Right atrium auricular region (tissue), 2 donors: ENCODE measurements at places on chromosomes 2 and 18.

- H3K4me1 ChIP-seq = no peaks in the 10 kb centered on the region
- H3K27me3 ChIP-seq = no peaks in the 10 kb centered on the region
- DNase-seq = no peak
- no peak overlapping the region for H3K27ac ChIP-seq
Measured at GRCh38 chr2:15527074-15527739, 33.9 kb downstream of the NBAS start.

DNA sequence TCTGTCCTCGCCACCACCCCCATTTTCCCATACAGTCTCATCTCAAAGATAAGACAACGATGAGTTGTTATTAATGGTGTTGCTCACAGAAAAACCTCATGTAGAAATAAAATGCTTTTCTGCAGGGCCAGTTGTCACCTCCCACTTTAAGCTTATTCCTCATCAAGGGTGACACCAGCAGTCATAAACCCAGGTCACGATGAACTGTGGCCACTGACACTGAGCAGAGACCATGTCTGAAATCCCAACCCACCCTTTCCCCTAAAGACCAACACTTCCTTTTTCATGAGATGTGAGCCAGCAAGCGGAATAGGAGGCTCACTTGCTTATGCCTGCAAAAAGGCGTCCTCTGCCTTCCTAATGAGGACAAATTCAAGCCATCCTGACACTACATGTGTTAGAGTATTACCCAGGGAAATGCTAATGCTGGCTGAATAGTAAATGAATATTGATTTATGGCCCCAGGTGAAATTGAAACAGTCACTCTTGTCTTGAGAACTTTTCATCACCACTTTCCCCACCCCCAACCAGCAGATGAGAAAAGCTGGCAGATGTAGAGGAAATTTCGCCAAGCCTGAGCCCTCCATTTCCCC lies 228.4 kb downstream of the MGAT5 start:
- H3K4me1 ChIP-seq = no peaks in the 10 kb centered on the region
- no peaks in the 10 kb centered on the region for H3K27me3 ChIP-seq
- H3K27ac ChIP-seq = no peak overlapping the region
- no peak overlapping the region for H3K4me3 ChIP-seq

- no peaks in the 10 kb centered on the region for H3K4me1 ChIP-seq
- H3K4me3 ChIP-seq = no peak overlapping the region
- no peak for DNase-seq
Measured at GRCh38 chr2:46050489-46050888, 246.7 kb upstream of the EPAS1 start.

DNA sequence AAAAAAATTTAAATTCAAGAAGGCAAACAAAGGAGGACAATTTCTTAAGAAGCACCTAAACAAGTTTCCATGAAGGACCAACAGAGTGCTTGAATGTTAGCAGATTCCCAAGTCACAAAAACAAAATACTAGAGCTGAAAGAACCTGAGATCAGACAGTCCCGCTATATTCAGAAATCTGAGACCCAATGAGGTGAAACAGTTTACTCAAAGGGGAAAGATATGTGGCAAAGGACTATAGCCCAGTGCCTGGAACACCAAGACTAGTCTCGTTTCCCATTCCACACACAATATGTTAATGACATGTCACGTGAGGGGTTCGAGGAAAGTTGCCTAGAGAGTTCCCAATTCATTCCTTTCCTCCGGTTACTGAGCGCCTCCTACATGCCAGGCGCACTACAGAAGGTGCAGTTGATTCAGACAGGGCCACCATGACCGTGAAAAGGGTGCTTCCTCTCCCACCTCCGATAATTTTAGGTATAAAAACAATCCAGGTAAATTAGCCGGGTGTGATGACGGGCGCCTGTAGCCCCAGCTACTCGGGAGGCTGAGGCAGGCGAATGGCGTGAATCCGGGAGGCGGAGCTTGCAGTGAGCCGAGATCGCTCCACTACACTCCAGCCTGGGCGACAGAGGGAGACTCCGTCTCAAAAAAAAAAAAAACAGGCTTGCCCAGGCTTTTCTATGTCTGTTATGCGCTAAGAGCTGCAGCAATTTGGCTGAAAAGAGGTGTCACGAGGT lies 617 bp downstream of the SRBD1 start:
- H3K4me3 ChIP-seq = peak overlapping the region; percentile 68
- no peaks in the 10 kb centered on the region for H3K36me3 ChIP-seq

DNA sequence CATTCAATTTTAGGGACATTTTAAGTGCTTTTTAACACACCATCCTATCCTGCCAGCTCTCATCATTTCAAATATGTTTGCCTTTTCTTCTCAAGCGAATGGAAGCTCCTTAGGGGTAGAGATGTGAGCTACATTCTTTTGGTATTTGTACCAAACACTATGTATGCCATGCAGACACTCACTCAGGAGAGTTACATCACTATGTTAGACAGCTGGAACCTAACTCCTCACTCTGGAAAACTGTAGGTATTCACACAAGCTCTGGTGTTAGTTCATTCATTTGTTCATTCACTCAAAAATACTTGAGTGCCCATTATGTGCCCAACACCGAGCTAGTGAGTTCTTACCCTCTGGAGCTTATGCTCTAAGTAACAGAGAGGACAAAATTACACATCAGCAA lies 26.4 kb upstream of the RNU4ATAC start:
- H3K27ac ChIP-seq = no peak overlapping the region
- H3K36me3 ChIP-seq = peaks cover 34% of the 10 kb centered on the region
- H3K4me3 ChIP-seq = no peak overlapping the region

DNA sequence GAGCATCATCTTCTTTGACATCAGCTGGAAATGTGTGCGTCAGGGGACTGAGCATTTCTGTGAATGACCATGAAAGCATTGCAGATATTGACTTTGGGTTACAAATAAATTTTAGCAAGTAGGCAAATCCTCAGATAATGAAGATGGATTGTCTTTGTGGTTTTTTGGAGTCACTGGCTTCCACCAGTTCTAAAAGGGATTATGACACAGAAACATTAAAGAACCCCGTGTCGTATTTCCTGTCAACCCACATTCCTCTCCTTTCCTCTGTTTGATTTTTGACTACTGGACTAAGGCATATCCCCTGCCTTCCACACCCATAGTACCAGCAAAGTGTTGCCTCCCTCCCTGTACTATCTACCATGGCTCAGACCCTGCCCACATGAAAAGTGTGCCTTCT lies 268.1 kb downstream of the MYO3B start:
- no peak overlapping the region for H3K27ac ChIP-seq
- H3K27me3 ChIP-seq = no peaks in the 10 kb centered on the region
- H3K36me3 ChIP-seq = no peaks in the 10 kb centered on the region
- no peak for DNase-seq
- no peak overlapping the region for H3K4me3 ChIP-seq

DNA sequence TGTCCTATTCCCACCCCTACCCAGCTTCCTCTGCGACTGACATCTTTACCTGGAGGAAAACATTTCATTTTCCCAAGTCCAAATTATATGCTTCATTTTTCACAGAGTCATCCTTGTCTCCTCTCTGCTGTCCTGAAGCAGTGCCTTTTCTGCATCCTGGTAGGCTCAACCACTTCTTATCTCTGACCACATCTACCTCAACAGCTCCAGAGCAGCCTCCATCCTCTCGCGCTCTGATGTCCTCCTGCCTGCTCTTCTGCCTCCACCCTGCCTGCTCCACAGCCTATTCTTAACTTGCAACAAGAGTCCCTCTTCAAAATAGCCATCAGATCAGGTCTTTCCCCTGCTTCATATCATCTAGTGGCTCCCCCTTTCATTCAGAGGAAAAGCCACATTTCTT lies 457.1 kb downstream of the PARD3B start:
- no peaks in the 10 kb centered on the region for H3K27me3 ChIP-seq
- H3K36me3 ChIP-seq = no peaks in the 10 kb centered on the region
- no peak overlapping the region for H3K27ac ChIP-seq
- H3K4me1 ChIP-seq = no peaks in the 10 kb centered on the region

DNA sequence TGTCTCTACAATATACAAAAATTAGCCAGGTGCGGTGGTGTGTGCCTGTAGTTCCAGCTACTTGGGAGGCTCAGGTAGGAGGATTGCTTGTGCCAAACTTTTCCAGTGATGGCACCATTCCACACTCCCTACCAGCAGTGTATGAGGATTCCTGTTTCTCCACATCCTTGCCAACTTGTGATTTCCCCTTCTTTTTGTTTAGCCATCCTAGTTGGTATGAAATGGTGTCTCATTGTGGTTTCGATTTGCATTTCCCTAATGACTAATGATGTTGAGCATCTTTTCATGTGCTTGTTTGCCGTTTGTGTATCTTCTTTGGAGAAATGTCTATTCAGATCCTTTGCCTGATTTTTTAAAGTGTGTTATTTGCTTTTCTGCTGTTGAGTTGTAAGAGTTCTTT lies 41.0 kb downstream of the EPB41L5 start:
- no peaks in the 10 kb centered on the region for H3K4me1 ChIP-seq
- H3K4me3 ChIP-seq = no peak overlapping the region
- H3K27ac ChIP-seq = no peak overlapping the region
- H3K27me3 ChIP-seq = no peaks in the 10 kb centered on the region

GRCh38 chr2:67548317-67549201 lies 151.4 kb downstream of the ETAA1 start:
- H3K4me3 ChIP-seq = no peak overlapping the region
- no peaks in the 10 kb centered on the region for H3K27me3 ChIP-seq
- H3K4me1 ChIP-seq = no peaks in the 10 kb centered on the region
- no peaks in the 10 kb centered on the region for H3K36me3 ChIP-seq
- no peak overlapping the region for H3K27ac ChIP-seq
- DNase-seq = no peak

DNA sequence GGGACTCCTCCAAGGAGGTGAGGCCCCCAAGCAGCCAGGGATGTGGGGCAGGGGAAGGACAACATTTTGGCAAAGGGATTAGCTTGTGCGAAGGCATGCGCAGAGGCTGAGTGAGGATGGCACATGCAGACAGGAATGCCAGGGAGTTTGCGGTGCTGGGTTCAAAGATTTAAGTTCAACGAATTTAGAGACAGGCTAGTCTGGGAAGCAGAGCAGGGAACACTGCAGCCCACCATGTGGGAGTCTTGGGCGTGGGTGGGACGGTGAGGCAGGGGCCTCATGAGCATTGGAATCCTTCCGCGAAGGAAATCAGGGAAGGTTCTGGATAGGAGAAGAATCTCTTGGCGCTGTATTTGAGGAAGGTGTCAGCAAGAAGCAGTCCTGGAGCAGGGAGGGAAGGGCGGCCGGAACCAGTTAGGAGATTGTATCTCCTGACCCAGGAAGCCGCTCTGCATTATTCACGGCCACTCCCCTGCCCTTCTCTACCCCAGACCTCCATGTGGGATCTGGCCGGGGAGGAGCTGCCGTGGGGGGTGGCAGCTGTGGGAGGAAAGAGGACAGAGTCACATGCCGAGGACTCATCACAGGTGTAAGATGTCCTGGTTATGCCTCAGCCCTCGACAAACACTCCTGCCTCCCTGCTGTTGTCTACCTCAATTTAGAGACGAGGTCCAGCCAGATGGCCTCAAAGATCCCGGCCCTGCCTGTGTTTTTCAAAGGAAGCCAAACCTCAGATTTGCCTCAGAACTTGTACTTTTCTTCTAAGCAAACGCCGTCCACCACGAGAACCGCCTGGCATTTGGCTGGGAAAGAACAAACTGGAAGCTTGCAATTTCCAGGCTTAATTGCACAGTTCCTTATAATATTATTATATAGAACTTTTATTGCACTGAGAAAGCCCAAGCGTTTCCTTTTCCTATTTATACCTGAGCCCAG lies 123.7 kb upstream of the SMAD2 start:
- no peak for DNase-seq
- no peaks in the 10 kb centered on the region for H3K27me3 ChIP-seq

- H3K4me3 ChIP-seq = no peak overlapping the region
- no peaks in the 10 kb centered on the region for H3K36me3 ChIP-seq
- no peaks in the 10 kb centered on the region for H3K4me1 ChIP-seq
- H3K27me3 ChIP-seq = no peaks in the 10 kb centered on the region
- H3K27ac ChIP-seq = no peak overlapping the region
Measured at GRCh38 chr18:58814317-58814716, 50.4 kb upstream of the ZNF532 start.

GRCh38 chr2:220198896-220199295 lies 571.5 kb downstream of the SLC4A3 start:
- H3K27me3 ChIP-seq = no peaks in the 10 kb centered on the region
- no peak overlapping the region for H3K27ac ChIP-seq
- no peaks in the 10 kb centered on the region for H3K36me3 ChIP-seq
- H3K4me1 ChIP-seq = no peaks in the 10 kb centered on the region
- H3K4me3 ChIP-seq = no peak overlapping the region

DNA sequence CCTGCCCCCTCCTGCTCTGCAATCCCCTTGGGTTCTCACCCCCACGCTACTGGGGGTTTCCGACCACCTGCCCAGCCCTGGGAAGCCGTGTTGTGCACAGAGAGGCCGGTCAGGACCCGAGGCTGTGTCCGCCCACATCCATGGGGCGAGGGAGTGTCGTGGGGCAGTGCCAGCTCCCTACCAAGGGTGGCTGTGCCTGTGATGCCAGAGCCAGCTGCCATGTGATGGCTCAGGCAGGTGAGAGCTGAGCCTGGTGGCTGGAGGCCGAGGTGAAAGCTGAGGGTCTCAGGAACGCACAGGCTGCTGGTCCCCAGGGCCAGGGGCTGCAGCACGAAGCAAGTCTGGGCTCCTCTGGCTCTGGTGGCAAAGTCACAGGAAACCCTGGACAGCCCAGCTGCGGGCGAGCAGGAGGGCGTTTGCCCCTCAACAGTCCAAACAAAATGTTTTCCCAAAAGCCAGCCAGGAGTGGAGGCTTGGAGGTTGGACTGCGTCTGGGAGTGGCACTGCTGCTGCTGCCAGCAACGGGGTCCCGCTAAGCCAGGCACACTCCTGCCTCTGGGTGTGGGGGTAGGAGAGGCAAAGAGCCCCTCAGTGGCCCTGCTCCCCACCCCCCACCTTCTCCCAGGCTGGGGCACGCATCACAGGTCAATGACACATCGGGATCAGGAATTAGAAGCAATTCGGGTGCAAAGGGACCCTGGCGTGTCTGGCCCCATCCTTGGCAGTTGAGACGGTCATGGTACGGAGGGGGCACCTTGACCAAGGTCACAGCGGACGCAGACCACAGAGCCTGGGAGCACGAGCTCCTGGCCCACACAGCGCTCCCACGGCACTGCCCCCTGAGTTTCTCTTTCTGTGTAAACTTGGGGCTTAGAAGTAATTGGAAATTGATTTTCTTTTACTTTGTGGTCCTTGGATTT lies 72.4 kb upstream of the GPC1 start:
- H3K4me1 ChIP-seq = no peaks in the 10 kb centered on the region
- H3K27ac ChIP-seq = no peak overlapping the region
- no peak for DNase-seq
- H3K4me3 ChIP-seq = no peak overlapping the region
- no peaks in the 10 kb centered on the region for H3K27me3 ChIP-seq
- no peaks in the 10 kb centered on the region for H3K36me3 ChIP-seq

GRCh38 chr2:1431886-1432400 lies 18.7 kb downstream of the TPO start:
- H3K4me3 ChIP-seq = no peak overlapping the region
- H3K4me1 ChIP-seq = no peaks in the 10 kb centered on the region
- no peak overlapping the region for H3K27ac ChIP-seq
- no peak for DNase-seq
